ENCODE measurements at places on chromosomes 1 and 21.

DNA sequence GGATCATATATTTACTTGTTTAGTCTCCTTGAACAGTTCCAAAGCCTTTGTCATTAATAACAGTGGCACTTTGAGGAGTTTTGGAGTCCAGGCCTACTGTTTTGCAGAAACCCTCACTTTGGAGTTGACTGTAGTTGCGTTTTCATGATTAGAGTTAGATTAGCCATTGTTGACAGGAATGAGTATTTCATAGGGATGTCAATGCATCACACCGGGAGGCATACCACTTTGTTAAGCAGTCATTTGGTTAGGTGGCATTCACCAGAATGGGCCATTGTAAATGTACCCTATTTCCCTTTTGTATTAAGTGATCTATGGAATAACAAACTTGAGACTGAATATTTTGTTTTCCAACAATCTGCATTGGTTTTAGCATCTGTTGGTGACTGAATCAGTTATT, 11.8 kb downstream of the MRPS6 start:
- no peak for DNase-seq

- no peak for DNase-seq
These were observed 18.9 kb downstream of the LDLRAP1 start for GRCh38 chr1:25562101-25562927.

- no peak for DNase-seq
These were observed 126.2 kb upstream of the COL6A1 start for GRCh38 chr21:45855248-45855811.

DNA sequence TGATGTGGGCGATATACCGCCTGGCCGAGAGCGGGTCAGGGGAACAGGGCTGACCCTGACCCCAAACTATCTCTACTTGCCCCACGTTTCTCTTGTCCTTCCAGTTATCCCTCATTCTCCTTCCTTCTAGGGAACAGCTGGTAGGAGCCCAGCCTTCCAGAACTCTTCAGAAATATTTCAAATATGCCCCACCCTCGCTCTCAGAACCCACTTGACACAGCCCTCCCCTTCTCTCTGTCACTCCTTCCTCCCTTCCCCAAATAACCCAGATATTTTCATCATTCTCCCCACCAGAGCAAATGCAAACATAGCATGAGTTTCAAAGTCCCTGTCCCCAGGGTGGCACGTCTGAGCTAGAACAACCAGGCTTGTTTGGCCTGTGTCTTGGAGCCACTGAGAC, 1.1 kb downstream of the CACNA1S start:
- no peak for DNase-seq
